ENCODE measurements at places on chromosomes 5 and 9. TPM values are rescaled to one million over a fixed set of nuclear protein-coding genes. Genes with fewer than 3 reads are reported as not detected.

Gene TMC1
- total RNA-seq = 0.48 TPM

Gene TSLP
- total RNA-seq = 1.5 TPM

Gene C5orf52
- not detected for total RNA-seq

Gene TMEFF1
- 0.42 TPM for total RNA-seq

Measured in mesenteric fat pad (tissue), 1 donor.